Mesenteric fat pad (tissue), 1 donor: ENCODE measurements at places on chromosomes 11 and 22. TPM values are rescaled to one million over a fixed set of nuclear protein-coding genes. Genes with fewer than 3 reads are reported as not detected.

The FUT4 gene
- 5.5 TPM for total RNA-seq

The ZBED5 gene
- 25.9 TPM for total RNA-seq

The MED19 gene
- 14.4 TPM for total RNA-seq

The KDM4E gene
- not detected for total RNA-seq

The CCDC81 gene
- total RNA-seq = 0.64 TPM

The SCN4B gene
- total RNA-seq = 2.3 TPM

The CD44 gene
- 280 TPM for total RNA-seq

The RAG2 gene
- total RNA-seq = not detected

The OR10A2 gene
- total RNA-seq = not detected
